HepG2 (cell line): ENCODE measurements at places on chromosomes 2 and 18. TPM values are rescaled to one million over a fixed set of nuclear protein-coding genes. Genes with fewer than 3 reads are reported as not detected.
A peak's percentile ranks its signal among the peaks of the same experiment; 100 is the strongest.

Gene KLHL30
- polyA plus RNA-seq, result 0.05 and 0.07 TPM in 2 replicates

GRCh38 chr2:227325839-227326195 lies 766 bp downstream of the MFF start:
- peak overlapping the region; percentile 87 for H3K27ac ChIP-seq
- H3K4me1 ChIP-seq, result peaks cover 37% of the 10 kb centered on the region
- no peaks in the 10 kb centered on the region for H3K27me3 ChIP-seq
- H3K36me3 ChIP-seq, result peaks cover 17% of the 10 kb centered on the region; the same call in 2 of the 3 replicates
- peak; percentile 21 for DNase-seq

DNA sequence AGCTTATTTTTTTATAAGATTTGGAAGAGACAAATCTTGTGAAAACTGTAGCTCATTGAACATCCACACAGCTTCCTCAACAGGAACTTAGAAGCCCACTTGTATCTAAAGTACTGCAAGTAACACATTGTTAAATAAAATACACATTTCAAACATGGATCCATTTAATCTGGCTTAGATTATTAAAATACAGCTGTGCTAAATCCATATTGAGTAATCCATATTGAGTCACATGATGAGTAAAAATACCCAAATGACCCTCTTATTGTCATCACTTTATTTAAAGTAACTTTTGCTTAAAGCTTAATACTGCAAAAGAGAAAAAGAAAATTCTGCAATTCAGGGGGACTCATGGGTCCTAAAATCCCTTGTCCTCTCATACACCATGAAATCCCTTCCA lies 133.3 kb downstream of the OSR1 start:
- no peaks in the 10 kb centered on the region for H3K27me3 ChIP-seq
- DNase-seq, result no peak
- peaks cover 22% of the 10 kb centered on the region for H3K4me1 ChIP-seq
- H3K4me3 ChIP-seq, result no peak overlapping the region
- no peak overlapping the region for H3K27ac ChIP-seq

DNA sequence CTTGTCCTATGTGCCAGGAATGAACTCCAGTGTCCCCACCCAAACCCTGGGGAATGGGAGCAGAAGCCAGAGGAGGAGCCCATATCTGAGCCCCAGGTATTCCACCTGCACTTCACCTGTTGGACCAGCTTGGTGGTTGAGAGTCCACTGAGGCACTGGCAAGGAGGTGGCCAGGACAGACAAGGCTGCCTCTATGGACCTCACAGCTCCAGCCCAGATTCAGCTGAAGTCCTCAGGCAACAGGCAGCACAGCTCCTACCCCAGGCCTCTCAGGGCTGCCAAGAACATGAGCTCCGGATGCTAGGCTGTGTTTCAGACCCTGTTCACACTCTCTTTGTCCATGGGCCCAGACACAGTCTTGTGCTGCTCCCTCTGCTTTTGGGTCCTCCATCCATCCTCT lies 2.9 kb upstream of the IL1F10 start:
- H3K36me3 ChIP-seq, result no peaks in the 10 kb centered on the region
- no peaks in the 10 kb centered on the region for H3K4me1 ChIP-seq
- no peak for DNase-seq
- H3K4me3 ChIP-seq, result no peak overlapping the region
- no peak overlapping the region for H3K27ac ChIP-seq

Gene C2orf78
- polyA plus RNA-seq, result not detected in 2 replicates

Gene AMER3
- not detected in 2 replicates for polyA plus RNA-seq

DNA sequence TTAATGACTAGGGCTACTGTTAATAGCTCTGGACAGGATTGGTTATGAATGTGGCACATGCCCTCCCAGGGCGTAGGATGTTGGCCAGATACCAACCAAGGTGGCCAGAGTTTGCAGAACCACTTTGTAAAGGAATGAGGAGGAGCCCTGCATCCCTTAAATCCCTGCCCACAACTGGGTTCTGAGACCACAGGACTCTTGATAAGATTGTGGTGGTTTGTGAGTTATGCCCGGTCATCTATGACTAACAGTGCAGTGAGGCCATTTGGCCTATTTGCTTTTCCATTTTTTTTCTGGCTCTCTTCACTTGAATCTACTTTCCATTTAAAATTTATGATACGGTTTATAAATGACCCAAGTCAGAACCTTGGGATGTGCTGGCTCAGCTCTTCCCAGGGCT lies 294.5 kb downstream of the PRKCE start:
- H3K27ac ChIP-seq, result no peak overlapping the region
- no peaks in the 10 kb centered on the region for H3K27me3 ChIP-seq
- no peaks in the 10 kb centered on the region for H3K4me1 ChIP-seq
- DNase-seq, result no peak

- peaks cover 20% of the 10 kb centered on the region; the same call in 1 of the 3 replicates for H3K27me3 ChIP-seq
- H3K36me3 ChIP-seq, result no peaks in the 10 kb centered on the region
These were observed 246.3 kb upstream of the MYT1L start for GRCh38 chr2:2577407-2577831.

DNA sequence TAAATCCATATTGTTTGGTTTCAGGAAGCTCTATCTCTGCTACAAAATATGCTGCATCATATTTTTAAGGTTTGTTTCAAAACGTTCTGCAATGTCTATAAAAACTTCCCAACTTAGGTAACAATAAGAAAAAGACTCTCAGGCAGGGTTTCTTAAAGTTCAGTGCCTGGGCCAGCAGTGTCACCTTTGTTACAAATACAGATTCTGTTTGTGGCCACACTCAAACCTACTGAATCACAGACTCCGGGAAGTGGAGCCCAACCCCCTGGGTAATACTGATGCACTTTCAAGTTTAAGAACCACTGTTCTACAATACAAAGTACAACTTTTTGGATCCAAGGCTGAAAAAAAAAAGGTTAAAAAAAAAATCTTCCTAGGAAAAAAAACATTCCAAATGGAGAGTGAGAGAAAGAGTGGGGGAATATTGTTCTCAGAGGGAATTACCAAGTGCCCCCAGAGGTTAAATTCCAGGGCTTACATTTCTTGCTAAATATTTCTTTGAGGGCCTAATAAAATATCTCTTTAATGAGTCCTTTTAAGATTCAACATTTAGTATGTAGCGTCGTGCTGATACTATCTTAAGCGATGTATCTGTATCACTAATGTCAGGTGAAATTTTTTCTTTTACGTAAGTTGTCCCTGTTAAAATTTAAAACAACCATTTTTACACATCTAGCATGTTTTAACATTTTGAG lies 476.7 kb downstream of the TXNL1 start:
- H3K4me1 ChIP-seq, result no peaks in the 10 kb centered on the region
- H3K4me3 ChIP-seq, result no peak overlapping the region
- no peaks in the 10 kb centered on the region for H3K27me3 ChIP-seq

DNA sequence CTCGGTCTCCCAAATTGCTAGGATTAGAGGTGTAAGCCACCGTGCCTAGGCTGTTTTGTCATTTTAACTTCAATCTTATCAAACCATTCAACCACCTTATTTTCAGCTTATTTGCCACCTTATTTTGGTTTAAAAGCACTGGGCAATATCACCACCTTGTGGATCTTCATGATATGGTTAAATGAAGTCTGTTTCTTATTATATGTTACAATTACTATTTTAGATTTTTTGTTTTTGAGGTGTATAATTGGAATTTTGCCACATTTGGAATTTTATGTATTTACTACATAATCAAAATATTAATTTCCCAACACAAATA lies 43.8 kb upstream of the SCN9A start:
- peak; percentile 60 for DNase-seq
- no peak overlapping the region for H3K27ac ChIP-seq
- H3K4me3 ChIP-seq, result no peak overlapping the region
- H3K36me3 ChIP-seq, result no peaks in the 10 kb centered on the region

DNA sequence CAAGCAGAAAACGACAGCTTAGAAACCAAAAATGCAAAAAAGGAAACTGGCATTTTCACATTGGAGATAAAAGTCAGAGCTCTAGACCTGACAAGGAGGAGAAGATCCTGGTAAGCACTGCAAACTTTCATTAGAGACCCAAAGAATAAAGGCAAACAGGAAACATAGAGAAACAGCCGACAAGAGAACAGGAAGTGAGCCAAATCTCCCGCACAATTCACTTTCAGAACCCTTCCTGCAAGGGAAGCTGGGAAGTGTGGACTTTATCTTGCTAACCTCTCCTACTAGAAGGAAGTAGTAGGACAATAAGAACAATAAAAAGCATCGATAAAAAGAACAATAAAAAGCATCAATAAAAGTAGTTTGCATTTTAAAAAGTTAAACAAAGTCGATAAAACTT lies 417.8 kb upstream of the SPHKAP start:
- no peaks in the 10 kb centered on the region for H3K4me1 ChIP-seq
- no peak overlapping the region for H3K27ac ChIP-seq
- H3K27me3 ChIP-seq, result no peaks in the 10 kb centered on the region
- no peak for DNase-seq
- no peaks in the 10 kb centered on the region for H3K36me3 ChIP-seq
- H3K4me3 ChIP-seq, result no peak overlapping the region

Gene CPO
- polyA plus RNA-seq, result 0.07 TPM in 1 of 2 replicates, not detected in the other

DNA sequence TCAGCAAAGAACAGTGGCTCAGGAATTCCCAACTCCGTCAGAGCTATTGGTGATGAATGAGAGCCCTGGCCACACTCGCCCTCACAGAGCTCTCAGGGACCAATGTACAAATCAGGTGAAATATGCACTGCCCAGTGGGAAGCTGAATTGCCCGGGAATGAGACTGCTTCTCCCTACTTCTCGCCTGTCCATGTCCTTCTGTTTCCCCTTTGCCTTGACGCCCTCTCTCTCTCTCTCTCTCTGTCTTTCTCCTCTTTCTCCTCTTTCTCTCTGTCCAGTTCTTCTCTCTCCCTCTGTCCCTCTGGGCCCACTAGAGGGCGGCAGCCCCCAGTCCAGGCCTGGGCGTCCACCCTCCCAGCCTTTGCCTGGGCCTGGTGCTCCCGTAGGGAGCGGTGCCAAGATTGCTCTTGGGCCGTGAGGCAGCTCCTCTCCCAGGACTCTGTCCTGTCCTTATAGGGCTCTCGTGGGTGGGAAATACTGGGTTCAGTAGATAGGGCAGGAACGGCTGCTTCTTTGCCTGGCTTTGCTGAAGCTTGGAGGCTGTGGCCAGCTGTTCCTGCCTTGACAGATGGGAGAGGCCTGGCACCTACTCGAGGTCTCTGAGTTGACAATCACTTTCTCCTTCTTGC lies 28.4 kb upstream of the PUM2 start:
- peak; percentile 80 for DNase-seq
- H3K4me1 ChIP-seq, result peaks cover 51% of the 10 kb centered on the region
- H3K4me3 ChIP-seq, result no peak overlapping the region
- H3K36me3 ChIP-seq, result no peaks in the 10 kb centered on the region
- peaks cover 11% of the 10 kb centered on the region; the same call in 2 of the 3 replicates for H3K27me3 ChIP-seq

DNA sequence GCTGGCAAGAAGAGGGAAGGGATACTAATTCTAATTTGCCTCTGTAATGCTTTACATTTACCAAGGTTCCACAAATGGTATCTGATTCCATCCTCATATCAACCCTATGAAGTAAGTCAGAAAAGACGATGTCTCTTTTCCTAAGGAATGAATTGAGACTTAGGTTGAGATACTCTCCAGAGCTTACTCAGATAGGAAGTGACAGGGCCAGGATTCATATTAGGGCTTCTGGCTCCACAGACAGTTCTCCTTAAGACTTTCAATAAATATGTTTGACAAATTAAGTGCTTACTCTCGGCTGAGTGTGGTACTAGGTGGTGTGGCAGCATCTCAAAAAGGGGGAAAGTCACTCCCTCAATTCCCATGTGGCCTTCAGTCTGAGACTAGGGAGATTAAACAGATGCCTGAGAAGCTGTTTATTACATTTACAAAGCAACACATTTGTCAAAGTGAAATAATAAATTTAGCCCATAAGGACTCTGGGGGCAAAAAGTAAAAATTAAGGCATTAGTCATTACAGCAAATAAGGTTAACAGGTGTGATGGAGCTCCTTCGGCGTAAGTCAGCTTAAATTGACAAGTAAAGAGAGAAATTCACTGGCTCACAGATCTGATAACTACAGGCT lies 14.2 kb downstream of the CDK15 start:
- H3K36me3 ChIP-seq, result no peaks in the 10 kb centered on the region
- no peak overlapping the region for H3K4me3 ChIP-seq
- DNase-seq, result no peak
- no peaks in the 10 kb centered on the region for H3K4me1 ChIP-seq
- H3K27me3 ChIP-seq, result no peaks in the 10 kb centered on the region; the same call in 1 of the 2 replicates

- H3K27ac ChIP-seq, result no peak overlapping the region
- H3K4me3 ChIP-seq, result no peak overlapping the region
- no peaks in the 10 kb centered on the region for H3K36me3 ChIP-seq
- no peak for DNase-seq
- no peaks in the 10 kb centered on the region for H3K27me3 ChIP-seq
- peaks cover 11% of the 10 kb centered on the region; the same call in 1 of the 2 replicates for H3K4me1 ChIP-seq
These were observed 25.5 kb upstream of the SOCS6 start for GRCh38 chr18:70263336-70263735.

DNA sequence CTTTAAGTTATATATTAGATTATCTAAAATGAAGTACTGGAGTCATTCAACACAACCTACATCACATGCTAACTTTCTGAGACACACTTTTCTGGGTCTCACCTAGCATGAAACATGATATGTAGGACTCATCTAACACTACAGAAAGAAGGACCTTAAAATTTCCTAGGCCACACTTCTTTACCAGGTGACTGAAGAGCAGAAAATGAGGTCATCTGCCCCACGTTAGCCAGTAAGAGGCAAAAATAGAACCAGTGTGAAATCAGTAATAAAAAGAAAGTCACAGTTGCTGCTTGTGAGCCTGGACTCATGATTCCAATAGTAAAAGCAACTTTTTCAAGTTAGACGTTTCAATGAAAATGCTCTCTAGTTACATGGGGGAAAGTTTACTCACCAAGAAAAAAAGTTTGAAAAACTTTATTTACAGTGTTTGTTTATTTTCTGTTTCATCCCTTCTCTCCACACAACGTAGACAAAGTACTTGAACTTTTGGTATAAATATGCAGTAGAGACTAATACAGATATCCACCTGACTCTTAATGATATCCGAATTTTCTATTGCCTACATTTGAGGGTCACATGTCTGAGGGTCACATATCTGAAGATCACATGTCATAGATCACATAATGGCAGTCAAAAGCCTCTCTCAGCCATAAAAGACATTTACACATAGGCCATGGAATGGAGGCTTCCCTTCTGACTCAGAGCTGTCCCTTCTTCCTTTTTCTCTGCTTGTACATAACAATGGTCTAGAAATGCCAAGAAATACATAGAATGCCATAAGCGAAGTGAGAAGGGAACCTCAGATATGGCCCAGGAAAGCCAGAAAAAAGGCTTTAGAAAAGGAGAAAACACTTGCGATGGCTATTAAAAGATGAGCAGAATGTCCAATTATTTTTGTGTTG lies 362.9 kb downstream of the ZEB2 start:
- no peak for DNase-seq
- no peaks in the 10 kb centered on the region for H3K36me3 ChIP-seq
- no peak overlapping the region for H3K27ac ChIP-seq
- no peak overlapping the region for H3K4me3 ChIP-seq
